ENCODE measurements at places on chromosomes 2 and 18.

DNA sequence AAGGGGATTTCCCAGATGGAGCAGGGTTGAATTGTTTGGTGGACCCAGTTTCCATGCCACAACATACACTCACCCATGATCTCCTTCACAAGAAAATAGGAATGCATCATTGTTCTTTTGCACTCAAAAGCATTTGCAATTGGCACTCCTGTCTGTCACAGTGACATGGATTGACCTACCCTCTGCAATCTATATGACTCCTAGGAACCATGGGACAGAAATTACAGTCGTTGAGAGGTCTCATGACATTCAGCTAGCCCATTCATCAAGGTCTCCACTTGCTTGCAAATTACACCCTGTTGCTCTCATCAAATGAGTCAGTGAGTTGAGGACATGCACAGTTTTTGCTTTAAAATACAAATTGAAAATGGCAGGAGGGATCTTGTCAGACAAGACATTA, 448.5 kb downstream of the LPIN1 start:
- no peak for DNase-seq

GRCh38 chr2:228522276-228522675, 340.8 kb upstream of the SPHKAP start:
- DNase-seq = no peak

DNA sequence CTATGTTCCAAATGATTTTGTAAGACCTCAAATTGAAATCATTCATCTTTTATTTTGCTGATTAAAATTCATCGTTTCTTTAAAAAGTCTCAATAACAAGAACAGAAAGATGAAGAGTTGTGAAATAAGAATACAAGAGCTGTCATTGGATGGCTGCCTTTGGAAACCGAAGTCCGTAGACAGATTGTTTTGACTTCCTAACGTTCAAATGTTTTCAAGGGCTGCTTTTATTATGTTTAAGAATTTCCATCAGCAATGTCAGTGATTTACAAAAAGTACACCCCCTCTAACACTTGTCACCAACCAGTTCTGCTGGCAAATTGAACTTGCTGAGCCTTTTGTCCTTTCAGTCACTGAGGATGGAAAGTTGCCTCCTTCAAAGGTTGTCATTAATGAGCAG, 89.6 kb downstream of the KCNE4 start:
- no peak for DNase-seq

DNA sequence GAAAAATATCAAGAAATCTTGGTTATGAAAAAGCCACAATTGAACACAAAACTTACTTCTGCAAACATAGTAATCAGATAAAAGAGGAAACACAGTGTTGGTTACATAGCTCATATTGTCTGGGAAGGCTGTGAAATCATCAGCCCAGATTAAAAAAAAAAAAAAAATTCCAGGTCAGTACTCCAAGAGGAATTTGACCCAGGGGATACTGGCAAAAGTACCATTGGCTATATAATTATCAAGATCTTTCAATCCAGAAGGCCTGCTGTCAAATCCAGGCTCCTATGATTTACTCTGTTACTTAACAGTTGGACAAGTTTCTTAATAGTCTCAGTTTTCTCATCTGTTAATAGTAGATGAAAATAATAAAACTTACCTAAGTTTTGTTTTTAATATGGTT, 12.9 kb upstream of the IKZF2 start:
- DNase-seq = no peak

All from stimulated activated CD8-positive, alpha-beta memory T cell treated with anti-CD3 and anti-CD28 coated beads, Interleukin-7, amount 100 ng/mL, for 1 hour (primary cell).